ENCODE measurements at places on chromosomes 1 and 21. TPM values are rescaled to one million over a fixed set of nuclear protein-coding genes. Genes with fewer than 3 reads are reported as not detected.

DNA sequence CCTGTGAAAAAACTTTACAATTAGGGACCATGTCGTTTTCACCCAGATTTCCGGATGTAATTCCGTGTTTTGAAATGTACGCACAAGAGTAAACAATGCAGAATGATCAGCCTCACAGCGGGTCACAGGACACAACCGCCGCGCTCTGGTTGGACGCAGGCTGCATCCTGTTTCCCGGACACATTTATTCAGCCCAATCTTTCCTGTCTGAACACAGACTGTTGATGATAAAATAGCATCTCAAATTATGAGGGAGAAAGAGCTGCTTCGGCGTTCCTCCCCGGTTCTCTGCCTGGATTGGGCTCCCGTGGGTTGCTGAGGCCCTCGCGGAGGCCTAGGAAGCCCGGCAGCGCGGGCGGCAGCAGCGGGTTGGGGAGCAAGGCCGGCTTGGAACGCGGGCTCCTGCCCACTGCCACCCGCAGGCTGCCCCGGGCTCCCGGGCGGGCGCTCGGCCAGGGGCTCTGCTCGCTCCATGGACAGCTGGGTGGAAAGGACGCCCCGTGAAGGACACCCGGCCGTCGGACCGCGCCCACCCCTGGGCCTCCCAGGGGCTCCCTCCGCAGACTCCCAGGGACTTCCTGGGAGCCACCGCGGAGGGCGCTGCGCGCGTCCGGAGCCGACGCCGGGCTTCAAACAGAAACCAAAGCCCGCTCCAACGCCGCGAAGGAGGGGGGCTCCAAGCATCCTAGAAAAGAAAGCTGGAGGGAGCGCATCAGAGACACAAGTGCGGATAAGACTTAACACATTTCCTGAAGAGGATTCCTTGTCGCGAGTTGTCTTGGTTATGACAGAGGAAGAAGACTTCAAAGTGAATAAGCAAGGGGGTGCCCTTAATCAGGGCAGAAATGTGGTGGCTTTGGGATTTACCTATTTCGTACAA, 122.3 kb downstream of the ESRRG start:
- DNase-seq: peak; percentile 59

- peak; percentile 81 for DNase-seq
Measured at GRCh38 chr1:45584351-45585109, 689 bp downstream of the NASP start.

GRCh38 chr1:166673722-166674121, 165.6 kb upstream of the POGK start:
- no peak for DNase-seq

GRCh38 chr21:16081304-16081703, 351.5 kb downstream of the USP25 start:
- DNase-seq: no peak

- DNase-seq: peak; percentile 35
Measured at GRCh38 chr1:206472454-206472853, 2.2 kb downstream of the IKBKE start.

DNA sequence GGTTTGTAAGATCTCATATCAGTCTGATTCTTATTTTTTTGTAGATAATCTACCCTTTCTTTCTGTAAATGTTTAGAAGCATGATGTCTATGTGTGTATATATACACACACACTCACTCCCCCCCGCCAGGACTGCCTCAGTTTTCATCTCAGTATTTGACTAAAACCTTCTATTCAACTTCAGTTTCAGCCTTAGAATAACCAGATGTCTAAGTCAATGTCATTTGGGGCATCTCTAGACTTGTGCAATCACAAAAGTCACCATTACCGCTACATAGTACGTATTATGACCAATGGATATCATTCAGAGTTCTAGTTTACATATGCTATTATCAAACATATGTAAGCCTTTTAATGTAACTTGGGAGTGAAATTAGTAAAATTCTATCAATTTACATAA, 53.3 kb upstream of the BOLA1 start:
- DNase-seq: no peak

DNA sequence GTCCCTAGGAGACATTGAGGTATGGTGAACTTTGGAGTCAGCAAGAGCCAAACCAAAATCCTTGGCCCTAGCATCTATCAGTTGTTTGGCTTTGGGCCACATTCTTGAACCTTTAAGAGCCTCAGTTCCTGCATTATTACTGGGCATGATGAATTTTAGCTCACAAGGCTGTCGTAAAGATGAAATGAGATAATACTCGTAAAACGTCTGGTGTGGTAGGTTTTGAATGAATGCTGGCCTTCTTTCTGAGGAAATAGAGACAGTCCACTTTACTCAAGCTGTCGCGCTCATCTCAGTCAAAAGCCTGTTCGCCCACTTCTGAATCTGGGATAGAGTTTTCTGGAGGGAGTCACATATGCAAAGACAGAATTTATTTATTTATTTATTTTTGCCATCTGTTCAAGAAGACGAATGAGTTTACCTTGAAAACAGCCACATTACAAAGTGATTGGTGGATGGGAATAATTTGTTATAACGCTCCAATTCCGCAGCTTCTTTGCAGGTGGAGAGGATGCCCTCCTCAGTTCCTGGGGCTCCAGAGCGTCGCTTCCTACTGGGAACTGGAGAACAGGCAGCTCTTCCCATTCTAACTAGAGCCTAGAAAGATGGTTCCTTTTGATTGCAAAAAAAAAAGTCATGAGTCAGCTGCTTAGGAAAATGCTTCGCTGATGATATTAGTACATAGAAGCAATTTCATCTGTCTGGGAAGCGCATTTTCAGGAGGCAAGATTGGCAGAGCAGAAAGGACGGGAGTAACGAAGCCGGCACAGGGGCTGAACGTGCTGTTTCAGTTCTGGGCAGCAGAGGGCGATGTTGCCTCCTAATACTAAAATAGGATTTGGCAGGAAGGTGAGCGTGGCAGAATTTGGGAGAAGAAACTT, 49.9 kb upstream of the CYP2J2 start:
- DNase-seq: peak; percentile 41

DNA sequence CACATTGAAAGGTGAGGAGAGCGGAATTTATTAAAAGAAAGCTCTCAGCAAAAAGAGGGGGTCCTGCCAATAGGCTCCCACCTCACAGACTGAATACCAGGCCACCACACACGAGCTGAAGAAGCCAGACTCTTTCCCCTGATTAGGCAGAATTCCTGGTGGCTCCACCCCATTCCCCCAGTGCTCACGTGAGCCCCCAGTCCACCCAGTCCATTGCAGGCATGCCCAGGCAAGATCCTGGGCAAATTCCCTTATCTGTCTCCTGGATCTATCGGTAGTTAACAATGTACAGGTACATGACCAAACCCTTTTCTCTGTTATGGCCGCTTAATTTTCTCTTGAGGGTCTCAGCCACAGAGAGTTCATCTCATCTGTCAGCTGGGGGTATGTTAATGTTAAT, 54.6 kb upstream of the BTG3 start:
- peak; percentile 48 for DNase-seq

GRCh38 chr1:184590163-184590750, 164.4 kb downstream of the EDEM3 start:
- DNase-seq: peak; percentile 87

- DNase-seq: no peak
Measured at GRCh38 chr1:231885209-231885854, 258.7 kb downstream of the DISC1 start.

DNA sequence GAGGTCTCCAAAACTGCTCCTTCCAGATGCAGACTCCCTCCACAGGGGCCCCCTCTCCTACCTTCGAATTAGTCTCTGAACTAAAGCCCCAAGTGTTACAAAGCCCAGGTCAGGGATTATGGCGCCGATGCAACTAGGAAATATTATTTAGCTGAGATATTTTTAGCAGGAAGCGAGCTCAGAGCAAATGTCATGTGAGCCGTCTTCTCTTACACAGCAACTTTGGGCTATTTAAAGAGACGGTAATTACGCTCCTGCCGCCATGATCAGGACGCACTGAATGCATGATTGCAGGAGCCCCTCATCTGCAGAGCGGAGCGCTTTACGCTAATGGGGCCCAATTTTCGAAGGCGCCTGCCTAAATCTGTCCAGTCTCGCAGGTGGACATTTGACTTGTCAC, 55.3 kb upstream of the TARDBP start:
- no peak for DNase-seq

DNA sequence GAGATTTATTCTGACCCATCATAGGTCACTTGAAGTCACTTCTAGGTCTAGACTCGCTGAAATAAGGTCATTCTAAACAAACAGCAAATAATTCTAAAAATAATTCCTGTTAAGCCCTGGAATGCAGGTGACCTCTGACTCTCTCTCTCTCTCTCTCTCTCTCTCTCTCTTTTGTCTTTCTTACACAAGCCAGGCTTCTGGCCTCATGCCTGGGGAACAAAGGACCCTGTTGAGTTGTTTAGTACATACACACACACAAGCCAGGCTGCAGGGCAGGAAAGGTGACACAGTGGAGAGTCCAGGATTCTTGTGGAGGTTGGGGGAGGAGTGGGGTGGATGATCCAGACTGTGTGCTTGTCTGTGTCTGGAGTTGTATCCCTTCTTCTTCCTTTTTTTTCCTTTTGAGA, 4.0 kb upstream of the MEX3A start:
- DNase-seq: no peak

DNA sequence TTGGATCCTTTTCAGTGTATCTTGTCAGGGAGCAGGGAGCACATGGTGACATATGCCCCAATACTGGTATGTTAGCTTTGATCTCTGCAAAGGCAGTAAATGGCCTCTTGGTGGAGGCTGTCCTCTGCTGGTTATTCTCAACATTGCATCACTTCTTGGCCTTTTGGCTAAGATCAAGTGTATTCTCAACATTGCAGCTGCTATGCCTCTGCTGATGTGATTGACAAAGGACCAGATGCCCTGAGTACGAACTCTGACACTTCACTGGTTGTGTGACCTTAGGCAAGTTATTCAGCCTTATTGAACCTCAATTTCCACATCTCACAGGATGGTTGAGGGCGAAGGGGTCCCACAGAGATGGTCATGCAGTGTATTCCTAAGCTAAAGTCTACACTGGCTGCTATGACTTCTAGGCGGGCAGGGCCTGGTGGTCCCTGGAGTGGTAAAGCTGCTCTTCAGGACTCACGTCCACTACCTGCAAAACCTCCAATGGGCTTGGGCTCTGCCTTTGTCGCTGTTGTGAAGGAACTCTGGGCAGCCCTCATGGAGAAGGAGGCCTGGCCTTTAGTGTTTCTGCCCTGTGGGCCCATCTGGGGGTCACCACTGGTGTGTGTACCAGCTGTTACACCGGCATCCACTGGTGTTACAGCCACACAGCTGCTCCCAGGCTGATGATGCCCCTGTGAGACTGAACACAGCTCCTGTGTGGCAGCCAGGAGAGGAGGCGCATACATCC, 64.8 kb downstream of the DNTTIP2 start:
- peak; percentile 81 for DNase-seq

GRCh38 chr1:103250441-103250861, 142.1 kb upstream of the COL11A1 start:
- DNase-seq: no peak

DNA sequence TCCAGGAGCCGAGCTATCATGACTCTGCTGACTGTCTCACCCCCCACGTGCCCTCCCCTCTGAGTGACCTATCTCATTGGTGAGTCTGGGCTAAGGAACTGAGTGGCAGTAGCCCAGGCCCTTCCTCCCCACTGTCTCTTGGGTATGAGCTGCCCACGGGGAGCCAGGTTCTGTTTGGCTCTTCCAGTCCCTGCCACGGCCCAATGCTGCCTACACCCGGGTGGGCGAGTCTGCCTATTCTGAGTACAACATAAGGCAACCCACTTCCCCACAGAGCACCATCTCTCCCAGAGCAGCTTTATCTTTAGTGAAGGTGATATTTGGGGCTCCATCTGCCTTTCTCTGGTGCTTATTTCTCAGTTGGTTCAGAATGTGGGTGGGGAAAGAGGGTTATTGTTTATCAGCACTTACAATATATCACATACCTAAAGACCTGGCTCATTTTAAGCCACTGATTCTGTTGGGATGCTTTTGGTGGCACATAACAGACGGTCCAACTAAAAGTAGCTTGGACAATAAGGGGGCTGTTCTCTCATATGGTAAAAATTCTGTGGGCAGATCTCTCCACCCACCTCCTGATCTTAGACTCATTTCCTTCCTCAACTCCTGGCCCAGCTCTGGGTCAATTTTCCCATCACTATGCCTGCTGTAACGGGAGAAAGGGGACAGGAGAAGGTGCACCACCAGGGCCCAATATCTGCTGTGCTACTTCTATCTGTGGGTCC, 27.7 kb upstream of the VWA5B1 start:
- no peak for DNase-seq

The APOBEC4 gene
- total RNA-seq: not detected

The SLC35F3 gene
- total RNA-seq: 0.79 TPM

The TRIM58 gene
- total RNA-seq: not detected

Data from bronchial epithelial cell (primary cell).